NCI-H748 treated with DMSO at 0.1 percent for 48 hours (cell line): ENCODE measurements at places on chromosomes 7 and 10.

DNA sequence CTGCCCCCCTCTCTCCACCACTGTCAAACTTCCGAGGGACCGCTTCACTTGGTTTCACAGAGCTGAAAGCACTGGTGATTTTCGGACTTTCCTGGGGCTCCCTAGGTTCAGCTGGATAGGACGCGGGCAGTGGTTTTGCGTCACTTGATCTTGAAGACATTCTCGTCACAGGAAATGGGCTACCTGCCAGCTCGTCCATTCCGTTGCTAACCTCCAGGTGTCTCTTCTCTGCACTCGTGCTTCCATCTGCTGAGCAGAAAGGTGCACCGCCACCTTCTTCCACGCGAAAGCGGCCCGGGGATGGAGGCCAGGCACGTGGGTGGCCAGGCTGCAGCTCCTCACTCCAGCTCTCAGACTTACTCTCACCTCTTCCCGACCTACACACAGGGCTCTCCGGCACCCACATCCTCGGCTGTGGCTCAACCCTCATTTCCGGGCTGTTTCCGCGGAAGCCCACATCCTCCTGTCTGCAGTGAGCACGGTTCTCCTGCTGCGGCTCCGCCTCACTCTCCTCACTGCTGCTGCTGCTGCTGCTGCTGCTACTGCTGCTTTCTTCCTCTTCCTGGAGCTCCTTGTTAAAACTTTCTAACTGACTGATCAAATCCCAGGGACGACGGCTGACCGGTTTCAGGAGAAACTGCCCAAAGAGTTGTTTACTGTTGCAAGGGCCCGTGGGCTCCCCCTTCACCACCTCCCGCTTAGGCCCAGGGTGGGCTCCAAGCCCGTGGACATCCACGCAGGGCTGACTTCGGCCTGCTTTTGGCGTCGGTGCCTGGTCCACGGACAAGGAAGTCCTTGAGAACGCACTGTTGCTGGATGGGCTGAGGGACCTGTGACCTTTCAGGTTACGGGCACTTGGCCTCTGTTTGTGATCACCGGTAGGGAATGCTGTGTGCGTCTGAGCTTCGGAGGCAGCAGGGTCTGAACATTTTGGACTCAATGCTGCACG, 32.1 kb downstream of the JCAD start:
- DNase-seq: no peak

- no peak for DNase-seq
Measured at GRCh38 chr7:631964-632830, 94.3 kb upstream of the DNAAF5 start.

DNA sequence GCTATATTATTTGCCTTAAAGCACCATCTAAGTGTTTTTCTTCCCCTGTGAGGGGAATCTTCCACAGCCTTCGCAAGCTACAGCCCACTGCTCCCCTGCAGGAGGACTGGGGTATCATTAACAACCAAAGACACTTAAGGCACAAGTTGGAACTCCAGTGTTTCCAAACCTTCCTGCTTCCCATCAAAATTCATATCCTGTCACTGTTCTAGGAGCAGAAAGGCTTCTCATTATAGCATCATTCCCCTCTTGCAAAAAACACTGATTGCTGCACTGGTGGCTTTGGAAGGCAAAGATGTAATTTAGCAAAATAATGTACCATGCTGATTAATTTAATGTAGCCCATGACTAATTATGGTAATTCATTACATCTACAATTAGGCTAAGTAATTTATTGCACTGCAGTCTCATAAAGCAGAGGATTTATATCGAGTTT, 207.2 kb downstream of the SKAP2 start:
- no peak for DNase-seq

GRCh38 chr10:87771871-87772500, 46.0 kb downstream of the ATAD1 start:
- DNase-seq: no peak

DNA sequence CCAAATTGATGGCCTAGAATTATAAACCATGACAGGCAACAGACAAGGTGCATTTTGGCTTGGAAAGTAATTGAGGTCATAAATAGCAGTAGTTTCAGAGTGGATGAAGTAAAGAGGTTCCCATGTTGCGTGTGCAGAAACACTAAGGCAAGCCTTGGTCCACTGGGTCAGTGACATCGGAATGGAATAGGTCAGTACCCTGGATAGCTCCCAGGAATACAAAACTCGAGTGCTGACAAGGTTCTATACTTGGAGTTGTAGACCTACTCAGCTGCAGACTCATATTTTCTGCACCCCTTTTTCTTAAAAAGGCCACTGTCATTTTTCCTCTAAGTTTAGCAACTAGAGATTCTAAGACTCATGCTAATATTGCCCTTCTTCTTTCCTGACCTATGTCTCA, 132.8 kb downstream of the DYNC1I1 start:
- no peak for DNase-seq

GRCh38 chr7:117741962-117742361, 131.3 kb downstream of the CTTNBP2 start:
- DNase-seq: no peak

DNA sequence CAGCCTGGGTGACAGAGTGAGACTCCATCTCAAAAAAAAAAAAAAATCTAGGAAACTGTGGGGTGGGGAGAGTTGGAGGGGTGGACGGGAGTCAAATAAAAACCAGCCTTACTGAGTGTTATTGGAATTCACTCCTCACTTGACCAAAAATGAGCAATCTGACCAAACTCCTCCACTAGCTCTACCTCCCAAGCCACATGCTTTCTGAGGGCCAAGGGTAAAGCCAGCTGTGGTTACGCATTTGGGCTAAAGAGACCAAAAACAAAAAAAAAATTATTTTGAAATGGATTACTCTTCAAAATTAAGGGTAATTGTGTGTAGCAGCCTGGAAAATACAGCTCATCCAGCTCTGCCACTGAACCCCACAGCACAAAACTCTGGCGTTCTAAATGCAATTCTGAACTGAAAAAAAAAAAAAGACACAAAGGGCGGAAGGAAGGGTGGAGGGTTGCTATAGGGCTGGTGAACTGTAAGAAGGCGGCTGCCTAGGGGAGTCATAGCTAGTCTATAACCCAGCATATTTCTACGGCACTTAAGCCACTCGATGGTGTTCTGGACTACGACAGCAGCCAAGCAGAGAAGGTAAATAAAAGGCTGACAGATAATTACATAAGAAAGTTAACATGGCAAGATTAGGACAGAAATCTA, 7.8 kb downstream of the ELMO1 start:
- DNase-seq: no peak

- no peak for DNase-seq
Measured at GRCh38 chr10:6068422-6068821, 6.3 kb upstream of the IL2RA start.

DNA sequence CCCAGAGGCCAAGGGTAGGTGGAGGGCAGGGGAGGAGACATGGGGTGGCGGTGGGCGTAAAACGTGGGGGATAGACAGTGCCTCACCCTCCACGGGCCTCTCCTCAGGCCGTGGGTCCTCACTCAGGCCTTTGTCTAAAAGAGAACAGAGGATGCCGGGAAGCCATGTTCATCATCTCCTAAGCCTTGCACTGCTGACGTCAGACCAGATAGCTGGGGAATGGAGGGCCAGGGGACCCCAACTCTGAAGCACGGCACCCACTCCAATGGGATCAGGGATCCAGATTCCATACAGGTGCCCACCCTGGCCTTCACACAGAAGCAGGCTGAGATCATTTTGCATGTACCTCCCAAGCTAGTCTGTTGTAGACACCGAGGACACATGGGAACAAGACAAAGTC, 83.4 kb upstream of the TMEM248 start:
- no peak for DNase-seq

- DNase-seq: no peak
Measured at GRCh38 chr7:131042269-131043160, 285.2 kb upstream of the MKLN1 start.

GRCh38 chr7:140403878-140404564, at the start of gene RAB19:
Gene RAB19, plus strand, starts transcription at chr7:140404058. Its CDS starts 3,589 bp downstream, at chr7:140407647.
- peak; percentile 54 for DNase-seq

GRCh38 chr10:29532256-29532878, 102.4 kb downstream of the SVIL start:
- no peak for DNase-seq

GRCh38 chr10:18490755-18491154, 160.6 kb downstream of the NSUN6 start:
- no peak for DNase-seq

- no peak for DNase-seq
Measured at GRCh38 chr7:5083311-5083711, 37.7 kb downstream of the RBAK start.

DNA sequence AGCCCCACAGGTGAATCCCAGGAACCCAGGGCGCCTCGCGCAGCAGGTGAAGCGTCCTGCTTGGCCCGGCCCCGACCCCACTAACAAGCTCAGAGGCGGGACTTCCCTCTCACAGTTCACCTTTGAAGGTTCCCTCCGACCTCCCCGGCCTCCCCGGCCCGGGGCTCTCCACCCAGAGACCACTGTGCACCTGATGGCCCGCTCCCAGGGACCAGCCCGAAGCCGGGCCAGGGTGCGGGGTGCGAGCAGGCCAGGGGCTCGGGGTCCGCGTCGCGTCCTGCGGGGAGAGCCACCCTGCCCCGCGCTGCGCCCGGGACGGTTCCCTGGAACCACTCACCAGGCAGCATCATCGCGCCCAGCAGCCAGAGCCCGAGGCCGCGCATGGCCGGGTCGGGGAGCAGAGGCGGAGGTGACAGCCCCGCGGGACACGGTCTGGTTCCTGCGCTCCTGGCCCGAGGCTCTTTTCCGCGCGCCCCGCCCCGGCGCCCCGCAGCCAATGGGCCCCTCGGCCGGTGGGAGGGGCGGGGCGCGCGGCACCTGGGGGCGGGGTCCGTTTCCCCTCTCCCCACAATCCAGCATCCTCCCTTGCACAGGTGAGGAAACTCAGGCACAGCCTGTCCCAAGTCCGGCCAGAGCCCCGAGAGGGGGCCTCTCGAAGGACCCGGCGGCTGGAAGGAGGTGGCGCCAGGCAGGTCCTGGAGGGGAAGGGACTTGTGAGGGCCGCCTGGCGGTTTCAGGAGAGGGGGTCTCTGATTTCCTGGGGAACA, at the start of gene ADAM8:
Gene ADAM8, minus strand, starts transcription at position 434 of the 767 bp plus-strand sequence. Its CDS starts 51 bp downstream, at position 383.
- no peak for DNase-seq

DNA sequence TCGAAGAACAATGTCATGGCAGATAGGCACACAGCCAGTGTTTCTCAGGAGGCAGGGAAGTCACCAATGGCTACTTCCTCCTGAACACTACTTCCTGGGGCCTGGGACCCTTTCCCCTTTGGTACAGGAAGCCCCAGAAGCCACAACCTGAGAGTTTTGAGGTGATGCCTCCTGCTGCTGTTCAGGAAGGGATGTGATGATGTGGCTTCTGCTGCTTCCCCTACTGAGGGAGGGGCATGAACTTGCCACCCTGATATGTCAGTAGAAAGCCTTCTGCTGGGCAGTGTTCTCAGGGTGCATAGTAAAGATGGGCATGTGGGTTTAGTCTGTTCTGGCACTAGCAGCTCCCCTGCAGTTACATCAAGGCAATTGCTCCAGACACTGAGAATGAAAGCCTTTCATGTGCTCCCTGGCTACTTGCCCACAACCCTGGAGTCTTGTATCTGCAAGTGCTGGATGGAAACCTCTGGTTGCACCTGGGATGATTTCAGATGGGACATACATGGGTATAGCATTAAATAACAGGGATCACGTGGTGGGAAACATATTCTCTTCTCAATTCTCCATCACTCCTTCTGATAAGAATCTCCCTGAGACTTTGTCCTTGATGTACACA, 69.3 kb downstream of the ADRA2A start:
- no peak for DNase-seq

DNA sequence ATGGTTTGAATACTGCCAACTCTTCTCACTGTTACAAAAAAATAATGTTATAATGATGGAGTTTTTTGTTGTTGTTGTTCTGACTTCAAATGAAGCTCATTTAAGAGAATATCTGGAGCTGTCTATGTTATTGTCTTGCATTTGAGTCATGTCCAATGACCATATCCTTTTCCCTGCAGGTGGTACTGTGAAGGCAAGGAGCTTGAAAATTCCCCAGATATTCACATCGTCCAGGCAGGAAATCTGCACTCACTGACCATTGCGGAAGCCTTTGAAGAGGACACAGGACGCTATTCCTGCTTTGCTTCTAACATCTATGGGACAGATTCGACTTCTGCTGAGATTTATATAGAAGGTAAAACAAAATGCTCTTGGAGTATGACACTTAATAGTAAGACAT, 33.5 kb downstream of the MYPN start:
- DNase-seq: no peak

GRCh38 chr7:74430961-74431466, 22.7 kb upstream of the GTF2IRD1 start:
- no peak for DNase-seq

DNA sequence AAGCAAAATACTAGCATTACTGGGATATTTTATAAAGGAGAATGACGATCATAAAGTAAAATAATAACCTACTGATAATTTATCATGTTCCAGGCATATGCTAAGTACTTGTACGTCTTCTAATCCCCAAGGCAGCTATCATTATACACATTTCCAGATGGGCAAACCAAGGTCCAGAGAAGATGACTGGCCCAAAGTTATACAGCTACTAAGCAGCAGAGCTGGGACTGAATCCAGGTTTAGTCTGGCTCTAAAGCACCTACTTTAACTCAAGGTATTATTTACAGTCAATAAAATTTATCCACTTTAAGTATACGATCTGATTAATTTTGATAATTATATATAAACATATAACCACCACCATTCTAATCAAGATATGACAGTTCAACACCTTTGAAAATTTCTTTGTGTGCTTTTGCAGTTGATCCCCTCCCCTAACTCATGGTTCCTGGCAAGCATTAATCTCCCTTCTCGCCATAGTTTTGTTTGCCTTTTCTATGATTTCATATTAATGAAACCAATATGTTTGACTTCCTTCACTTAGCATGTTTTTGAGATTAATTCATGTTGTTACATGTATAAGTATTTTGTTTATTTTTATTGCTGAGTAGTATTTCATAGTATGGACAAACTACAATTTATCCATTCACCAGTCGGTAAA, 126.7 kb downstream of the CPEB3 start:
- no peak for DNase-seq

GRCh38 chr10:71864911-71865361, 13.9 kb upstream of the PSAP start:
- DNase-seq: no peak

DNA sequence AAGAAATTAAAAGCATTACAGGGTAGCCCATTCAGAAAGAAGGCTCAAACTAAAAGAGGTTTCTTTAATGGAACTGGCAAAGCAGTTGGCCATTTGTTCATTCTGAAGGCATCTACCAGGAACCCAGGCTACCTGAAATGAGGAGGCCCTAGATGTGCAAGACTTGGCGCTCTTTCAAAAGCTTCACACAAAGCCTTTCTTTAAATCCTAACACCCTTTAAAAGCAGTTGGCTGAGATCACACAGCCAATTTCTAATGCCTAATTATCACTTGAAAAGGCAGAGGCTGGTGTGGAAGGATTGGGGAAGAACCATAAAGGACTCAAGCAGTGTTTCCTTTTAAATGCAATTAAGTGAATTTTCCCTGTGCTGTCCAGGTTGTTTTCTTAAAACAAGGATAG, 23.2 kb downstream of the PPP1R17 start:
- DNase-seq: no peak

- DNase-seq: no peak
Measured at GRCh38 chr10:13905281-13905680, 318.5 kb downstream of the PRPF18 start.

- no peak for DNase-seq
Measured at GRCh38 chr10:18658271-18659124, 733 bp upstream of the ARL5B start.

- DNase-seq: no peak
Measured at GRCh38 chr10:11823122-11823988, at the start of gene PROSER2. Gene PROSER2, plus strand, starts transcription at chr10:11823356. Its CDS starts 28,722 bp downstream, at chr10:11852078.
